ENCODE measurements at places on chromosomes 13 and 19. TPM values are rescaled to one million over a fixed set of nuclear protein-coding genes. Genes with fewer than 3 reads are reported as not detected.

ZNF835 gene
- 2.7 TPM for total RNA-seq

ZNF492 gene
- not detected for total RNA-seq

CRB3 gene
- not detected for total RNA-seq

FUZ gene
- 13.6 TPM for total RNA-seq

IGFL2 gene
- not detected for total RNA-seq

ATXN8OS gene
- not detected for total RNA-seq

C13orf46 gene
- total RNA-seq = 0.71 TPM

CEACAM18 gene
- total RNA-seq = not detected

RAD23A gene
- 62.1 TPM for total RNA-seq

CDC34 gene
- 136 TPM for total RNA-seq

B3GNT3 gene
- total RNA-seq = not detected

- no peak overlapping the region for H3K27ac ChIP-seq
- H3K36me3 ChIP-seq = peaks cover 46% of the 10 kb centered on the region
- peaks cover 9% of the 10 kb centered on the region for H3K27me3 ChIP-seq
- DNase-seq = no peak
- peaks cover 4% of the 10 kb centered on the region for H3K4me1 ChIP-seq
Observed at GRCh38 chr13:48055712-48056111, 18.2 kb downstream of the NUDT15 start.

DNA sequence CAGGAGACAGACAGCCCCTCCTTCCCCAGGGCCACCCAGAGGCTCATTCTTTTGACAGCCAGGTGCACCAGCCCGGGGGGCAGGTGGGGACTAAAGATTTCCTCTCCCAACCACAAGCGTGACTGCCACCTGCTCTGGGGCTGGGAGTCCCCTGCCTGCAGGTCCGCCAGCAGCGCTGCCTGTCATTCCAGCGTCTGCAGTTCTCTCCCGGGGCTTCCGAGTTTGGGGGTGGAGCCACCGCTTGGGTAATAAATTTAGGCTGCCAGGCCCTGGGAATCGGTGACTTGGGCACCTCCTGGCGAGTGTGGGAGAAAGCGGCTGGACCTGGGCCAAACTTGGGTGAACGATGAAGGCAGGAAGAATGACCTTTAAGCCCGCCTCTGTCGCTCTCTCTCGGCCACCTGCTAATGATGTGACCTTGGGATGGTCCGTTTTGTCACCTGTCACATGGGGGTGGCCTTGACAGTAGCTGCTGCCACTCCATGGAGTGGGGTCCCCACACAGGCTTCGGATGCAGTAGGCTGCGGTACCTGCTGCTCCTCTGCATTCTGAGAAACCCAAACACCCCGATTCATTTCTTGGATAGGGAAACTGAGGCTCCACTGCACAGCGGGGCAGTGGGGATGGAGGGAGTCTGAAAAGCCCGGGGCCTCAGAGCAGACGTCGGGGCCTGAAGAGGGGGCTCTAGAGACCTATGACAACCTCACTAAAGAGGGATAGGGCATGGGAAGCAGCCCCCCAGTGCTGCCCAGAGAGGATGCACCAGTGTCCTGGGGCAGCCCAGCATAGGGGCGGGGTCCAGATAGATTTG lies 12.8 kb downstream of the FUT6 start:
- H3K4me3 ChIP-seq = peak overlapping the region; percentile 91
- H3K4me1 ChIP-seq = no peaks in the 10 kb centered on the region
- H3K36me3 ChIP-seq = no peaks in the 10 kb centered on the region
- peak overlapping the region; percentile 52 for H3K27ac ChIP-seq
- DNase-seq = peak; percentile 73
- H3K27me3 ChIP-seq = peaks cover 8% of the 10 kb centered on the region

- peaks cover under 1% of the 10 kb centered on the region for H3K4me1 ChIP-seq
- H3K4me3 ChIP-seq = no peak overlapping the region
Observed at GRCh38 chr13:91241221-91241933, 106.1 kb upstream of the MIR17HG start.

DNA sequence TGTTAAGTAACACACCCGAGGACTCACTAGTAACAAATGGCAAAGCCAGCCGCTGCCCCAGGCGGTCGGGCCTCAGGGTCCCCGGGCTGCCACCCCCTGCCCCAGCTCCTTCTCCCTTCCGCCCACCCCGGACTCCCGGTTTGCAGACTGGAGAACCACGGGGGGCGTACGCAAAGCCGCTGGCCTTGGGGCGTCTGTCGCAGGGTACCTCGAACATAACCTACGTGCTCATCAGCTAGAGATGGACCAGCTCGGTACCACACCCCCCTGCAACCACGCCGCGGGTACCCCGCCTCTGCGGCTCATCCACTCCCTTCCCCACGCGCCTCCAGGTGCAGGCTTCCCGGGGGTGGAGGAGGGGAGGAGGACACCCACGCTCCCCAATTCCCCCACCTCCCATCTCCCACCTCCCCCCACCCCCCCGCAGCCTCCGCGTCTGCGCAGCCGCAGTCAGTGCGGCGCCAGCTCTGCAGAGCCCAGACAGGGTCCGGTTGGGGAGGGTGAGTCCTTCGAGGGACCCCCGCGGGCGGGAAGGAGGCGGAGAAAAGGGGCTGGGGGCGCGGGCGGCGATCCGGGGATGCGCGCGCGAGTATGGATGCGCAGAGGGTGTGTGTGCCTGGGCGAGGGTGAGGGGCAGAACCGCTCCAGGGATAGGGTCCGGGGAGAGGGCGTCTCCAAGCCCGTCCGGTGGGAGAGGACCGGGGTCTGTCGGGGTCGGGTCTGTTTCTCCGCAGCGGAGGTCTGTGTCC lies at the start of gene SMIM17:
Gene SMIM17, plus strand, starts transcription at position 449 of the 749 bp plus-strand sequence. CDS start 2,509 bp downstream, outside the sequence.
- H3K27ac ChIP-seq = no peak within 1 kb of the TSS
- peak within 1 kb of the TSS; percentile 10 for H3K4me3 ChIP-seq
- no peak for DNase-seq
- H3K36me3 ChIP-seq = peaks cover 27% of the 10 kb centered on the region
- no peaks in the 10 kb centered on the region for H3K4me1 ChIP-seq

DNA sequence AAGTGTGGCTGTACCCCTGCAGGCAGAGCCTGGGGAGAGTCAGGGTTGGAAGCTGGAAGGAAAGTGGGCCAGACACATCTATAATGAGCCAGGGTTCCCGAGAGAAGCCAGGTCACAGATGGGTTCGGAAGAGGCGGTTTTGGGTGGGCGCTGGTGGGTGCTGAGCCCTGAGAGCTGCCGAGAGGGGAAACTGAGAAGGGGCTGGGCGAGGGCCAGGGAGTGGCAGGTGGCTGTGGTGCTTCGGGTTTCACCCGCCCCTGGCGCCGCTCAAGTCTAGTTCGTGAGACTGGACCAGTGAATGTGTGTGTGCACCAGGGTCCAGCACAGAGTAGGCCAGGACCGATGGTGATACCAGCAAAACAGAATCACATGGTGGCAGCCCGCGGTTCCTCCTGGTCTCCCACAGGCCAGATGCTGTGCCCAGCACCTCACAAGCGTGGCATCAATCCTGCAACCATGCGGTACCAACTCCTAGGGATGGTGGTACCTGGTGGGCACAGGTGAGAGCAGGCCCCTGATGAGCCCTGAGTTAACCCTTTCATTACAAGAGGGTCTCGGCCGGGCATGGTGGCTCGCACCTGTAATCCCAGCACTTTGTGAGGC lies 1.8 kb upstream of the LRRC4B start:
- peaks cover 11% of the 10 kb centered on the region for H3K4me1 ChIP-seq
- H3K27ac ChIP-seq = no peak overlapping the region
- no peaks in the 10 kb centered on the region for H3K36me3 ChIP-seq
- DNase-seq = no peak
- H3K27me3 ChIP-seq = peaks cover 2% of the 10 kb centered on the region
- no peak overlapping the region for H3K4me3 ChIP-seq

GRCh38 chr19:19528721-19529490 lies at the start of gene YJEFN3:
TSS of gene YJEFN3 (plus strand) at chr19:19528911. CDS start at chr19:19528933, 22 bp downstream.
- H3K27ac ChIP-seq = peak within 1 kb of the TSS; percentile 33
- peaks cover 14% of the 10 kb centered on the region for H3K27me3 ChIP-seq
- no peaks in the 10 kb centered on the region for H3K36me3 ChIP-seq
- H3K4me1 ChIP-seq = peaks cover 21% of the 10 kb centered on the region
- no peak for DNase-seq
- peak within 1 kb of the TSS; percentile 67 for H3K4me3 ChIP-seq

DNA sequence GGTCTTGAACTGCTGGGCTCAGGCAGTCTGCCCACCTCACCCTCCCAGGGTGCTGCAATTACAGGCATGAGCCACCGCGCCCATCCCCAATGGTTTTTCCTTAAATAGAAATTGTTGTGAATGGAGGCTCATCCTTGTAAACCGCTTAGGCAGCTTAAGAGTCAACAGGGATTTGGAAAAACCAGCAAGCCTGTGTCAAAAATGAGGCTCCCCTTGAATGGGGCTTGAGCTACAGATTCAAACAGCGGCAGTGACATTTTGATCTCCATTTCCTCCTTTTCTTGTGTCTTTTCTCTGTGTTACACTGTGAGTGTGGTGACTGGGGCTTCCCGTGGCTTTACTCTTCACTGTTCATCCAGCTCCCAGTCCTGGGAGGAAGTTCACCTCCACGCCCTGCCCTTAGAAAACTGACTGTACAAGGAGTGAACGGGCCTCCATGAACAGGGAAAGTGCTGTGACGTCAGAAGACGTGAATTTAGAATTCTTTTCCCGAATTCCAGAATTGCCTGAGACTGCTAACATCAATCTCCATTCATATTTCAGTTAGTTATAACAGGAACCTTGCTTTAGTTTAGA lies 15.3 kb upstream of the RAB8A start:
- no peak for DNase-seq
- H3K4me1 ChIP-seq = peaks cover 10% of the 10 kb centered on the region

- no peak for DNase-seq
- no peaks in the 10 kb centered on the region for H3K4me1 ChIP-seq
- no peak overlapping the region for H3K27ac ChIP-seq
Observed at GRCh38 chr13:92590503-92590908, 636.1 kb upstream of the GPC6 start.

DNA sequence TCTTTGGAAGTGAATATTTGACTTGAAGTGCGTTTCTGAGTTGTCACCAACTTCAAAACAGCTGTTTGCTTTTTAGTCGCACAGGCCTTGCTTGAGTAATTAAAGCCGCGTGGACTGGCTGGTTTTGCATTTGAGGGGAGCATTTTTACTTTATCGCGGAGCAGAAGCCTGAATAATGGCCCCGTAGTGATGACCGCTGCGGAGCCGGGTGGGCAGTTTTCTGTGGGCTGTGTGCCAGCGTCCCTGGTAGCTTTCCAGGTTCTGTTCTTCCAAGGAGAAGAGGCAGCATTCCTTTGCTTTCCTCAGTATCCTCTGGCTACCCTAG lies 1.1 kb downstream of the NAA16 start:
- peaks cover 4% of the 10 kb centered on the region for H3K4me1 ChIP-seq
- no peaks in the 10 kb centered on the region for H3K36me3 ChIP-seq
- no peak for DNase-seq
- peak overlapping the region; percentile 77 for H3K27ac ChIP-seq
- peaks cover 5% of the 10 kb centered on the region for H3K27me3 ChIP-seq

DNA sequence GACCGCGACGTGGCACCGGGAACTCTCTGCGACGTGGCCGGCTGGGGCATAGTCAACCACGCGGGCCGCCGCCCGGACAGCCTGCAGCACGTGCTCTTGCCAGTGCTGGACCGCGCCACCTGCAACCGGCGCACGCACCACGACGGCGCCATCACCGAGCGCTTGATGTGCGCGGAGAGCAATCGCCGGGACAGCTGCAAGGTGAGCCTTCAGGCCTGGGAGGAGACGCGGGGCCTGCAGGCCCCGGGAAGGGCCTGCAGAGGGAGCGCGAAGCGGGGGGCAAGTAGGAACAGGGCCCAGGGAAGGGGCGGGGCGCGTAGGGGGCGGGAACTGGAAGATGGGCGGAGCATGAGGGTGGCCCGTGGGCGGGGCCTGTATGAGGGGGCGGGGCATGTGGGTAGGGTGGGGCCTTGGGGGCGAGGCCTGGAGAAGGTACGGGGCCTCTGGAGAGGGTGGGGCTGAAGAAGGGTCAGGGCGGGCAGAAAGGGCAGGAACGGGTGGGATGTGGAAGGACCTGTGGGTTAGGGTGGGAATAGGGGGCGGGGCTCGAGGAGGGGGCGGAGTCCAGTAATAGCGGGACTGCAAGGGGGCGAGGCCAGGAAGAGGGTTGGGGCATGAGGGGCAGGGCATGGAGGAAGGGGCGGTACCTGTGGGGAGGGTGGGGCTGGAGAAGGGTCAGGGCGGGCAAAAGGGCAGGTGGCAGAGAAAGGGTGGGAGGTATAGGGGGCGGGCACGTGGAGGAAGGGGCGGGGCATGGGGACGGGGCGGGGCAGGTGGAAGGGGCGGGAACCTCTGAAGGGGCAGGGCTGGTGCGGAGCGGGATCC lies 2.5 kb downstream of the CFD start:
- H3K4me1 ChIP-seq = no peaks in the 10 kb centered on the region
- peak; percentile 61 for DNase-seq
- no peak overlapping the region for H3K4me3 ChIP-seq
- H3K27ac ChIP-seq = no peak overlapping the region
- peaks cover 14% of the 10 kb centered on the region for H3K27me3 ChIP-seq

- H3K36me3 ChIP-seq = no peaks in the 10 kb centered on the region
- peak; percentile 55 for DNase-seq
- H3K4me1 ChIP-seq = peaks cover 14% of the 10 kb centered on the region
- no peak overlapping the region for H3K27ac ChIP-seq
- H3K4me3 ChIP-seq = no peak overlapping the region
- peaks cover 10% of the 10 kb centered on the region for H3K27me3 ChIP-seq
Observed at GRCh38 chr19:48859711-48860572, 8.5 kb downstream of the PLEKHA4 start.

DNA sequence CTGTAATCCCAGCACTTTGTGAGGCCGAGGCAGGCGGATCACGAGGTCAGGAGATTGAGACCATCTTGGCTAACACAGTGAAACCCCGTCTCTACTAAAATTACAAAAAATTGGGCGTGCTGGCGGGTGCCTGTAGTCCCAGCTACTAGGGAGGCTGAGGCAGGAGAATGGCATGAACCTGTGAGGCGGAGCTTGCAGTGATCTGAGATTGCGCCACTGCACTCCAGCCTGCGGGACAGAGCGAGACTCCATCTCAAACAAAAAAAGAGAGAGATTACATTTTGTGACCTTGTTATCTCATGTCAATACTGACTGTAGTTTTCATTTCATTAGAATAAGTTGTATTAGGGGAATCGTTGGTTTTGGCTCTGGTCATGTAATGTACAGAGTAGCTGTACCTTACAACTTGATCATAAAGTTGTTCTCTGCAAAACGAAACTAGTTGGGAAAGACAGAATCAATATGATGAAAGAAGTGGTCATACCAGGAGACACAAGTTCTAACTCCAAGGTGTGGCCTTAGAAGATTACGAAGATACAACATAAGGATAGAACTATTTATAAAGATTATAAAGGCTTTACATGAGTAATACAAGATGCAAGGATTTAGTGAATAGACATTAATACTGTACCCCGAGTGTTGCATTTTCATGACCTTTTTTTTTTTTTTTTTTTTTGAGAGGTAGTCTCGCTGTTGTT lies 15.3 kb downstream of the TMEM38A start:
- H3K36me3 ChIP-seq = peaks cover 8% of the 10 kb centered on the region
- DNase-seq = no peak

- H3K27me3 ChIP-seq = peaks cover 10% of the 10 kb centered on the region
- peak overlapping the region; percentile 63 for H3K4me3 ChIP-seq
- H3K4me1 ChIP-seq = peaks cover 29% of the 10 kb centered on the region
- no peak for DNase-seq
- H3K36me3 ChIP-seq = no peaks in the 10 kb centered on the region
- peak overlapping the region; percentile 59 for H3K27ac ChIP-seq
Observed at GRCh38 chr19:10968527-10969135, 7.8 kb downstream of the SMARCA4 start.
